ENCODE measurements at places on chromosomes 11 and 22. TPM values are rescaled to one million over a fixed set of nuclear protein-coding genes. Genes with fewer than 3 reads are reported as not detected.

PLAAT5 gene
- not detected for total RNA-seq

MRGPRE gene
- not detected for total RNA-seq

GRCh38 chr11:96063886-96064285, 140.0 kb upstream of the MTMR2 start:
- no peak for DNase-seq

GRCh38 chr11:33802194-33802950, 28.1 kb upstream of the FBXO3 start:
- DNase-seq, result peak; percentile 49

- DNase-seq, result no peak
Measured at GRCh38 chr11:69666261-69666660, 8.9 kb downstream of the LTO1 start.

- no peak for DNase-seq
Measured at GRCh38 chr11:26199331-26200095, 132.4 kb upstream of the ANO3 start.

GRCh38 chr11:86816251-86816726, 15.9 kb downstream of the PRSS23 start:
- no peak for DNase-seq

DNA sequence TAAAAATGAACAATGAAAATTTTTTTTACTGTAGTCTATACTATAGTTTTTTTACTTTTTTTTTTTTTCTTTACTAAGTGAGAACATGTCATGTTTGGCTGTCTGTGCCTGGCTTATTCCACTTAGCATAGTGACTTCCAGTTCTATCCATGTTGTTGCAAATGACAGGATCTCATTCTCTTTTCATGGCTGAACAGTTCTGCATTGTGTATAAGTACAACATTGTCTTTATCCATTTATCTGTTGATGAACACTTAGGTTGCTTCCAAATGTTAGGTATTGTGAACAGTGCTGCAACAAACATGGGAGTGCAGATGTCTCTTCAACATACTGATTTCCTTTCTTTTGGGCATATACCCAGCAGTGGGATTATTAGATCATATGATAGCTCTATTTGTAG, 88.1 kb upstream of the CCDC90B start:
- no peak for DNase-seq
